Gastrocnemius medialis (tissue), 4 donors: ENCODE measurements at places on chromosomes 16 and 17.
A peak's percentile ranks its signal among the peaks of the same experiment; 100 is the strongest.

- no peak for DNase-seq
Measured at GRCh38 chr17:80614332-80615047, 69.9 kb downstream of the RPTOR start.

GRCh38 chr17:41026715-41027471, at the start of gene KRTAP1-5:
KRTAP1-5 (minus strand) TSS chr17:41027208; CDS start chr17:41027155, 53 bp downstream.
- no peak for DNase-seq

GRCh38 chr17:15931394-15931793, 13.5 kb upstream of the ADORA2B start:
- no peak for DNase-seq

DNA sequence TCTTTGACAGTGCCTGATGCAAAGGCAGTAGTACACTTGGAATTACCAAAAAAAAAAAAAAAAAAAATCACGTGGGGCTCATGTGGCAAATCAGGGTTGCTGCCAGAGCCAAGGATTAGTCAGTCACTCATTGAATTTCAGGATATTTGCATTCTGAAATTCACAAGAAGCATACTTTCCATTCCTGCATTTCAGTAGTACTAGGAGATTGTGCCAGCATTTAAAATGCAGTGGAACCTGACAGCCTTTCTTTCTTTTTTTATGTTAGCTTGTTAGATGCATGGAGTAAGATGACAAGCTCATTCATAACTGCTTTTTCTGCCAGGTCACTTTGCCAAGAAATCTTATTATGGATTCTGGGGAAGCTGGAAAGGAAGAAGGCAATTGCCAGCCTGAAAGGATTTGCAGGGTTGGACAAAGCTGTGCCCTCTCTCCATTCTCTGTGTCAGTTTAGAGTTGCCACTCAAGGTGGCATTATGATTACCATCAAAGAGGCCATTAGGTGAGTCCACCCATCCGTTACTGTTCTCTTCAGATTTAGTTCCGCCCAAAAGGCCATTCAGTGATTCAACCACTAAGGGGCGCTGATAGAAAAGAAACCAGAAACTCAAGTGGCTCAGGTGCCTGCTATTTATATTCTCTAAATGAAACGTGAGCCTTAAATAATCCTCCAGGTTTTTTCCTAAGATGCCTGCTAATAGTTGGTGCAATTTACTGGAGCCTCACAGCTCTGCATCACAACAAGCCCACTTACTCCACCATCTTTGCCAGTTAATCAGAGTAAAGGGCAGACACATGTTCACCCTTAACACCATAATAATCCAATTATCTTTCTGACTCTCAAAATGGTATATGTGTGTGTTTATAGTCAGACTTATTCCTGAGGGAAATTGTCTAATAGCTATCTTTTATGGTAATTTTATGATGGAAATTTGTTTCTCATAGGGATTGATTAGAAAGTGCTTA, 59.0 kb downstream of the TANGO6 start:
- DNase-seq: peak; percentile 5

GRCh38 chr17:21039839-21040575, 2.8 kb downstream of the USP22 start:
- no peak for DNase-seq

DNA sequence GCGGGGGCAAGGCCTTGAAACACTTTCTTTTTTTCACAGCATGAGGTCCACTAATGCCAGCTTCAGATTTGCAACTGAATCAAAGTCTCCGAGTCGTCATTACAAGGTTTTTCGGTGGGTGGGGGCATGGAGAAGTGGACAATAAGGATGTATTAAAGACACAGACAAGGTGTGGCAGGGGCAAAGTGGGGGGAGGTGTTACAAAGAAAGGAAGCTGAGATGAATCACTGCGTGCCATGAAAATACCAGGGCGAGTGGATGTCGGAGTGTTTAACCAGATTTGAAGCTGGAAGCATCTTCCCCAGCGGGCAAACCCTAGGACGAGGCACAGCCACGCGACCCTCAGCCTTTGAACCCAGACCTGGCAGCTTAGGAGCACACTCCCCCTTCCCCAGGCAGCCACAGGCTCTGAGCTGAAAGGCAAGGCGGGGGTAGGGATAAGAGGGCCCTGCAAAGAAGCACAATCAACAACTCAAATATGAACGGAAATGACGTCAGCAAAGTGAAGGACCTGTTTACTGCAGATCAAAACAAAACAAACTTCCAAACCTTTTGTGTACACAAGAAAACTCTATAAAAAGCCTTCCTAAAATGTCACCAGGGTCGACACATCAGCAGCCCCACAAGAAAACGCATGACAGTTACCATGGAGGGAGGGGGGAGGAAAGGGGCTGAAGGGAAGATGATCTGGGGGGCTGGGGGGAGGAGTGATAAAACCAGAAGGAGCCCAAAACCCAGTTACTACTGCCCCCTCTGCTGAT, 5.6 kb upstream of the ZFHX3 start:
- no peak for DNase-seq

GRCh38 chr17:34758316-34758715, 178.9 kb downstream of the TMEM132E start:
- DNase-seq: no peak

DNA sequence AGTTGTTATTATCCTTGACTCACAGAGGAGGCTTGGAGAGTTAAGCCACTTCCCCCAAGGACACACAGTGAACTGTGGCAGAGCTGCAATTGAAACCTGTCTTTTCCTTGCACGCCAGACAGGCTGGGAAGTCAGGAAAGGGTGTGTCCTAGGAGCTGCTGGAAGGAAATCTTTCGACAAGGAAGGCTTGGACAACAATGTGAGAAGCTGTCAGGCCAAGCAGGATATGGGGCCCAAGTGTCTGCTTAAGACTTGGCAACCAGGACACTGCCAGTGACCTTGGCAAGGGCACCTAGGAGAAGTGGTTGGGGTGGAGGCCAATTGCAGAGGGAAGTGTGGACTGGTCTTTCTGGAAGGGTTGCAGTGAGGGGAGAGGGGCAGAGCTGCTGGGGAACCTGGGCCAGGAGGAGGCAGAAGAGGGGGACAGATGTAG, 2.1 kb upstream of the CAMKK1 start:
- DNase-seq: peak; percentile 23

GRCh38 chr17:81831563-81831956, 1.5 kb downstream of the MCRIP1 start:
- DNase-seq: no peak

- no peak for DNase-seq
Measured at GRCh38 chr17:14813649-14814370, 451.3 kb downstream of the PMP22 start.

DNA sequence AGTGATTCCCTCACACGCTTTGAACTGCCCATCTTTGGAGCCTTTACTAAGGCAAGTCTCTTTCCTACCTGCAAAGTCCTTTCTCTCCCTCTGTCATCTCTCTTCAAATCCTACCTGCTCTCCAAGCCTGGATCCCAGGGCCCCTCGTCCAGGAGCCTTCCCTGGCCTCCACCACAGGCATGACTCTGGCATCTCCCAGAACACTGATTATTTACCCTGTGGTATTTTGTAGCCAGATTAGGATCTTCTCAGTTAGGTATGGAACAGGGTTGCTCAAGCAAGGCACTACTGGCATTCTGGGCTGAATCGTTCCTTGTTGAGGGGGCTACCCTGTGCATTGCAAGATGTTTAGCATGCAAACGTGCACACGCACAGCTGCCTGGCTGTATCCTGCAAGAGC, 31.9 kb upstream of the POLR3E start:
- no peak for DNase-seq

- DNase-seq: peak; percentile 72
Measured at GRCh38 chr17:18362698-18363100, 651 bp downstream of the SHMT1 start.

DNA sequence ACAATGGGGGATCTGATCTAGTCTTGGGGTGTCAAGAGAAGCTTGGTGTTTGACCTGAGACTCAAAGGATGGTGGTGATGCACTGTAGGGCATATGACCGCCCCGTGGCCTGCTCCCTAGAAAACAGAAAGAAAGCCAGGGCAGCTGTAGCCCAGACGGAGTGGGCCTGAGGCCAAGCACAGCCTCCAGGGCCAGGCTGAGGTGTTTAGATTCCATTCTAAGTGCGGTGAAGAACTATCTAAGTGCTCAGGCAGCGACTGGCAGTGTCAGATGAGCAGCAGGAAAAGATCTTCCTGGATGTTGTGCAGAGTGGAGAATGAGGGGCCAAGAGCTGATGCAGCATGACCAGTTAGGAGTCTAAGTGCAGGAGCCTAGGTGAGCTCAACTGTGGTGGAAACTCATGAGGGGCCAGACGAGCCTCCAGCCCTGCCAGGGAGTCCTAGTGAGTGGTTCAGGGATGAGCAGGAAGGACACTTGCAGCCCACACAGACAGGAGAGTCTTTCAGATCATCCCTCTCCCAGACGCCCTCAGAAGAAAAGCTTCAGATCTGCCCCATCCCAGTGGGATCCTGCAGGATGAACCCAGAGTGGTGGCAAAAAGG, 314.2 kb upstream of the CCL2 start:
- DNase-seq: peak; percentile 15

DNA sequence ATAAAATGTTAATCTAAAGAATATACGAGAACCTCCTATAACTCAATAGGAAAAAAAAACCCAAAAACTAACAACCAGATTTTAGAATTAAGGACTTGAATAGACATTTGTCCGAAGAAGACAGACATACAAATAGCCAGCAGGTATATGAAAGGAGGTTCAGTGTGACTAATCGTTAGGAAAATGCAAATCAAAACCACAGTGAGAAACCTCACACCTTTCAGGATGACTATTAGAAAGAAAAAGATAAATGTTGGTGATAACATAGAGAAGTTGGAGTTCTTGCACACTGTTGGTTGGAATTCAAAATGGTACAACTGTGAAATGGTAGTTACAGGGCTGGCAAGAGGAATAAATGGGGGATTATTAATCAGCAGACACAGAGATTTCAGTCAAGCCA, 339.0 kb downstream of the TMEM114 start:
- no peak for DNase-seq

- DNase-seq: no peak
Measured at GRCh38 chr17:67266496-67266895, 21.5 kb upstream of the HELZ start.

DNA sequence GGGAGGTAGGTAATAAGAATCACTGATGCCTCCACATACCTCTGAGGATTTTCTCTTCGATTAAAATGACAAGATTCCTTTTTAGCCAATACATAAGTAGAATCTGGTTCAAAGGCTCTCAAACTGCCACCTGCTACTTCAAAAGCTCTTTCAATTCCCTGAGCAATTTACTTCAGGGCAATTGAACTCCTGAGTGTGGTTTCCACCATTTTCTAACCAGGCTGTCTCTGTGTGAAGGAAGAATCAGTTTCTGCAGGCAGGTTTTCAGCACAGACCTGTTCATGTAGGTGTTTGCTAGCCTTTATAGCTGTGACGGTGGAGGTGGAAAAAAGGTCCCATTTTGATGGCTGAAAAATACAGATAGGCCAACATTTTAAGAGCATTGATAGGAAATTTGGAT, 18.2 kb upstream of the HS3ST3B1 start:
- no peak for DNase-seq

DNA sequence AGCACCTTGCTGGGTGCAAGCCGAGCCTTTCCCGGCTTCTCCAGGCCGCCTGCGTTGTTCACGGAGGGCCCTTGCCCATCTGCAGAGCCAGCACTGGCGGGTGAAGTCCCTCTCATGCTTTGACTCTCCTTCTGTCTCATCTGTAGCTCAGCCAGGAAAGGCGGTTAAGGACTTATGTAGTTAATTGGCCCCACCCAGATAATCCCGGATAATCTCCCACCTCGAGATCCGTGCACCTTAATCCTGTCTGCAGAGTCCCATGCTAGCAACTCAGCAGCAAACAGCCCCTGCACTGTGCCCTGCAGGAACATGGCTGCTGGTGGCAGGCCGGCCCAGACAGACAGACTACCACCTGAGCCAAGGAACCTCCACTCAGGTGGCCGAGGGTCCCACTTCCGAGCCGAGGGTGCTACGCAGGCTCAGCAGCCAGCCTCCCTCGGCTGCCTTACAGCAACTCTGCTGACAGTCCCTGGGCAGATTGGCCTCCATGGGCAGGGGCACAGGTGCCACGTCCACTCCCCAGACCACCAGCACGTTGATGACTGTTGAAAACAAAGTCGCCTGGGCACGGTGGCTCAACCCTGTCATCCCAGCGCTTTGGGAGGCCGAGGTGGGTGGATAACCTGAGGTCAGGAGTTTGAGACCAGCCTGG, 16.9 kb downstream of the RAB40C start:
- DNase-seq: no peak

DNA sequence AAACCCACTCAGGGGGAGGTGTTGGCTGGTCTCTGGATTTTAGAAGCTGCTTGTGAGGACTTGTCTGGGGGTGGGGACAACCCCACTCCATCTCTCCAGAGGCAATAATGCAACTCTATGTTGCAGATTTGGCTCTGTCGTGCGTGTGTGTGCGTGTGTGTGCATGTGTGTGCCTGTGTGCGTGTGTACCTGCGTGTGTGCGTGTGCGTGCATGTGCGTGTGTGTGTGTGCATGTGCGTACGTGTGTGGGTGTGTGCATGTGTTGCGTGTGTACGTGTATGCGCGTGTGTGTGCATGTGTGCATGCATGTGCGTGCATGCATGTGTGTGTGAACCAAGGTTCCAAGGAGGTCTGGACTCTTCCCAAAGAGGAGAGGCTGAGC, 120.4 kb upstream of the LHX1 start:
- DNase-seq: no peak

- DNase-seq: no peak
Measured at GRCh38 chr17:55677446-55677845, 45.2 kb downstream of the TMEM100 start.

DNA sequence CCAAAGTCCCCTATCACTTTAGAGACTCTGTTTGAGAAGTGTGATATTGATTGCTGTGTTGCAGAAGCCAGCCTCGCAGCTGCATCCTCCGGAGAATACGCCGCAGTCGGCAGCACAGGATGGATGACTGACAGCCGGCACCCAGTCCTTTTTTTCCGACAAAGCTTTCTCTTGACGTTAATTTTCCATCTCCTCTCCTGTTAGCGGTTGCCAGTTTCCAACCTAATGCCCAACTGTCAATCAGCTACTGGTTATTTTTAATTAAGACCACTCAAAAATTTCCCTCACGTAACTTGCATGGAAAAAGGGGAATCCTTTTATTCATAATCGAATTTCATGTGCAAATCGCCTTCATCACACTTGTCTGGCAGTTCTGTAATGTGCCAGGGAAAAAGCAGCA, 953.9 kb downstream of the CDH11 start:
- no peak for DNase-seq
